ENCODE measurements at places on chromosomes 6 and 20.

DNA sequence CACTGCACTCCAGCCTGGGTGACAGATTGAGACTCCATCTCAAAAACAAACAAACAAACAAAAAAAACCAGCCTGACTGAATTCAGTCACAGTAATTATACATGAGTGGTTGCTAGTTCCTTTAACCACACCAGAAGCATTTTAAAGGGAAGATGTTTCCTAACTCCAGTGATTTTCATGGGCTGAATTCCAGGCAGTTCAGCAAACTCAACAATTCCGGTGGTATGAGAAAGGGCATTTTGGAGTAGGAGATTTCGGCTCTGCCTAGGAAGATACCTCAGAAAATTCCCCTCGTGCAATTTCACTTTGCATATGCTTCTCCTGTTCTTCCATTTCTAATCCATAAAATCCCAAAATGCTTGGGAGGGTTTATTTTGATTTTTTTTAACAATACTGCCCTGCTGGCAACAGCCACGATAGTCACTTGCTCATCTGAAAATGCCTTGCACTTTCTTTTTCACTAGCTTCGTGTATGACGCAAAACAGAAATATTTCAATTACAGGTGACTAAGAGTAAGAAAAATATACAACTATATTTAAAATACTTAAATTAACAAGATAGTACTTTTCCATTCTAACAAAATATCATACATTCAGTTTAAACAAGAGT lies 48.3 kb upstream of the IPCEF1 start:
- H3K4me3 ChIP-seq, result no peak overlapping the region
- no peak for DNase-seq
- H3K4me1 ChIP-seq, result peaks cover 54% of the 10 kb centered on the region
- H3K36me3 ChIP-seq, result peaks cover 15% of the 10 kb centered on the region

GRCh38 chr6:112535816-112536215 lies 188.7 kb downstream of the RFPL4B start:
- no peaks in the 10 kb centered on the region for H3K27me3 ChIP-seq
- DNase-seq, result no peak
- H3K36me3 ChIP-seq, result peaks cover 1% of the 10 kb centered on the region

DNA sequence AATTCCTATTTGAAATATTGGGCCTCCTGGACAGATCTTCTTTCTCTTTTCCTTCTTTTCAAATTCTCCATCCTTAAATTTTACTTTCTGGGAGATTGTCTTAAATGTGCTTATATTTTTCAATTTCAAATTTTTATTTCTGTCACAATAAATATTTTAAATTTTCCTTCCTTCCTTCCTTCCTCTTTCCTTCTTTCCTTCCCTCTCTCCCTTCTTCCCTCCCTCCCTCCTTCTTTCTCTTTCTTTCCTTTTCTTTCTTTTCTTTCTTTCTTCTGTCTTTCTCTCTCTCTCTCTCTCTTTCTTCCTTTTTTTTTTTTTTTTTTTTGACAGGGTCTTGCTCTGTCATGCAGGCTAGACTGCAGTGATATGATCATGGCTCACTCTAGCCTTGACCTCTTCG lies 16.7 kb upstream of the PNRC1 start:
- no peak overlapping the region for H3K27ac ChIP-seq
- peaks cover 14% of the 10 kb centered on the region for H3K4me1 ChIP-seq
- no peak for DNase-seq
- H3K4me3 ChIP-seq, result no peak overlapping the region
- H3K36me3 ChIP-seq, result no peaks in the 10 kb centered on the region

DNA sequence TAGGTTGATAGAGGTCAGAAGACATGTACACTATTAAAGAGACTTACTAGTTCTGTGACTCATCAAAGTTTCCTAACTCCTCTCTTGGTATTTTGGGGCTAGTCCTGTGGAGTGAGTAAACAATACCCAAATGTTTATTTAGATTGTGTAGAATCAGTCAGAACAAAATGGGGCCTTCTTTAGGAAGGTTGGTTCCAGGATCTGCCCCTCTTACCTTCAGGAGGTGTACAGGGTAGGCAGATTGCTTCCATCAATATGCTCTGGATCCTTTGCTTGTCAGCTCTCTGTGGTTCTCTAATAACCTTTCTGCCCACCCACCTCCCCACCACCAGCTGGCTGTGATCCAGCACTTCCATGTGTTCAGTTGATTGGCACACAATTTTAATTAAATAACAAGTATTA lies 107.0 kb downstream of the POPDC3 start:
- no peaks in the 10 kb centered on the region for H3K36me3 ChIP-seq
- no peak for DNase-seq
- peaks cover 5% of the 10 kb centered on the region for H3K4me1 ChIP-seq
- no peak overlapping the region for H3K27ac ChIP-seq

- H3K4me3 ChIP-seq, result no peak overlapping the region
- no peaks in the 10 kb centered on the region for H3K4me1 ChIP-seq
- peaks cover 14% of the 10 kb centered on the region for H3K27me3 ChIP-seq
- H3K27ac ChIP-seq, result no peak overlapping the region
- peaks cover 2% of the 10 kb centered on the region for H3K36me3 ChIP-seq
These were observed 21.6 kb downstream of the GPR6 start for GRCh38 chr6:109999740-110000139.

- no peaks in the 10 kb centered on the region for H3K27me3 ChIP-seq
- DNase-seq, result no peak
- peaks cover 26% of the 10 kb centered on the region for H3K4me1 ChIP-seq
- H3K4me3 ChIP-seq, result peak overlapping the region; percentile 81
- no peaks in the 10 kb centered on the region for H3K36me3 ChIP-seq
- peak overlapping the region; percentile 93 for H3K27ac ChIP-seq
These were observed 115.4 kb upstream of the BTN3A2 start for GRCh38 chr6:26249707-26249956.
